ENCODE measurements at places on chromosomes 3 and 15.
A peak's percentile ranks its signal among the peaks of the same experiment; 100 is the strongest.

- DNase-seq: no peak
These were observed 93.0 kb upstream of the WNT7A start for GRCh38 chr3:13972679-13973379.

- no peak for DNase-seq
These were observed 154.9 kb downstream of the CDIN1 start for GRCh38 chr15:36734366-36734765.

DNA sequence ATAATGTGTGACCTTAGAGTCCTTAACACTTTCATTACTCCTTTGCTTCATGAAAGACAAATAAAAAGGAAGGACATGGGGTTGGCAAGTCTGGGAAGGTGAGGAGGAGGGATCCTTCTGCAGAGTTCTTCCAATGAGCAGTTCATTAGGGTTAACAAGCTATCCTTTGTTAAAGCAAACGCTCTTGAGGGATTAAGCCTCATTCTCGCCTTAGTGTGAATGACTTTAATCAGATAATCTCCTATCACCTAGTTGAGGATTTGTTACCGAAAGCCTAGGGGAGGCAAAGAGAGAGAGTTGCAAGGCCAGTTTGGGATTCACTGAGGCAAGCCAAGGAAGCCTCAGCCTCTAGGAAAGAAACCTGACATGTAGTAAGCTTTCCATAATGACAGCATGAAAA, 7.4 kb upstream of the MBNL1 start:
- no peak for DNase-seq

- no peak for DNase-seq
These were observed 17.5 kb downstream of the LMCD1 start for GRCh38 chr3:8519156-8519555.

DNA sequence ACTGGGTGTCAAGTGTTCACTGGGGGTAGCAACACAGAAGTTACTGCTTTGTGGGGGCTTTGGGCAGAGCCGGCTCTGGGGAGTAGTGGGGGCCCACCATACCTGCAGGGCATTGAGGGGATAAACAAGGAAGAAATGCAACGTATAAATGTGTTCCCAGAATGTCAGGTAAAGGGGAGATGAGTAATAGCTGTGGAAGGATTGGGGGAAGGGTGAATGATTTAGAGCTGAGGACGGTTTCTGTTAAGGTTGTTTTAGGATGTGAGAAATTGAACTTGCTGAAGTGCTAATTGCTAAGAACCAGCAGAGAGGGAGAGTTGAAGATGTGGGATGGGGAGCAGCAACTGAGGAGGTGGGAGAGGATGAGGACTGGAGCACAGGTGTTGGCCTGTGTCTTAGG, 10.7 kb downstream of the SCG5 start:
- no peak for DNase-seq

GRCh38 chr3:189171707-189172106, at the start of gene TPRG1:
TSS of gene TPRG1 (plus strand) at chr3:189171971. CDS start at chr3:189207385, 35,414 bp downstream.
- no peak for DNase-seq

- DNase-seq: no peak
These were observed 16.0 kb upstream of the KLF15 start for GRCh38 chr3:126373146-126373613.

- peak; percentile 63 for DNase-seq
These were observed 42.5 kb downstream of the MCF2L2 start for GRCh38 chr3:183385698-183386613.

- no peak for DNase-seq
These were observed 34.9 kb downstream of the PPP1R2 start for GRCh38 chr3:195508185-195508584.

DNA sequence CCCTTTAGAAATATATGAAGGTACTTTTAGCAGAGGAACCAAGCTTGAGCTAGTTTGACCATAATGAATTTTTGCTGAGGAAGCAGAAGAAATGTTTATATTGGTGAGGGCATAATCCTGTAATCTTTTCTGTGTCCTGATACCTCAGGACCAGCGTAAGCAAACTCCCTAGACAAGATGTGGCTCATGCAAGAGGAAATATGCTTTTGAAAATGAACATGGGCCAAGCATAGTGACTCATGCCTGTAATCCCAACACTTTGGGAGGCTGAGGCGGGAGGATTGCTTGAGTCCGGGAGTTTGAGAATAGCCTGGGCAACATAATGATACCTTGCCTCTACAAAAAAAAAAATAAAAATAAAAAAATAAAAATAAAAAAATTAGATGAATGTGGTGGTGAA, 78.5 kb downstream of the PPARG start:
- DNase-seq: no peak

GRCh38 chr3:24401811-24402185, 92.9 kb downstream of the THRB start:
- DNase-seq: no peak

- no peak for DNase-seq
These were observed 283.3 kb upstream of the TRIM42 start for GRCh38 chr3:140394488-140395133.

DNA sequence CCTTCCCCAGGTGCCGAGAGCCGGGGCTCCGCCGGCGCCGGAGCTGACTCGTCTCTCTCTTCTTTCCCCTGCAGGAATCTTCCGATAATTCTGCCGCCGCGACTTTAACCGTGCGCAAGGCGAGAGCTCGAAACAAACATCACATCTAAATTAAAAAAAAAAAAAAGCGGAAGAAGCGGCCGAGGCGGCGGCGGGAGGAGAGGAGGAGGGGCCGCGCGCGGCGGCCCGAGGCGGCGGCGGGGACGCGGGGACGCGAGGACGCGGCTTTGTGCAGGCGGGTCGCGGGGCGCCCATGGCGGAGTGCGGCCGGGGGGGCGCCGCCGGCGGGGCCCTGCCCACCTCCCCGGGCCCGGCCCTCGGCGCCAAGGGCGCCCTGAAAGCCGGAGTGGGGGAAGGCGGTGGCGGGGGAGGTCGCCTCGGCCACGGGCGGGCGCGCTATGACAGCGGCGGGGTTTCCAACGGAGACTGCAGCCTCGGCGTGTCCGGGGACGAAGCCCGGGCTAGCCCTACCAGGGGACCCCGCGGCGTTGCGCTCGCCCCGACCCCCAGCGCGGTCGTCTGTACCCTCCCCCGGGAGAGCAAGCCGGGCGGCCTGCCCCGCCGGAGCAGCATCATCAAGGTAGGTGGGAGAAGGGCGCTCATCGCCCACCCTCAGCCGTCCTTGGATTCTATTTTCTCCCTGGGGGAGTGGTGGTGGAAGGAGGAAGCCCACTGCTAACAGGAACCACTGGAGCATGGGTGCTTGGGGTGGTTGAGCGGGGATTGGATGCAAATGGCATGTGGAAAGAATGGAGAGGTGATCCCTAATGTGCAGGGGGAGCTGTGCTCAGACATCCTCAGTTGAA, at the start of gene PLCL2:
Gene PLCL2, plus strand, starts transcription at position 208 of the 845 bp plus-strand sequence. Its CDS starts 85 bp downstream, at position 293.
- peak; percentile 84 for DNase-seq

DNA sequence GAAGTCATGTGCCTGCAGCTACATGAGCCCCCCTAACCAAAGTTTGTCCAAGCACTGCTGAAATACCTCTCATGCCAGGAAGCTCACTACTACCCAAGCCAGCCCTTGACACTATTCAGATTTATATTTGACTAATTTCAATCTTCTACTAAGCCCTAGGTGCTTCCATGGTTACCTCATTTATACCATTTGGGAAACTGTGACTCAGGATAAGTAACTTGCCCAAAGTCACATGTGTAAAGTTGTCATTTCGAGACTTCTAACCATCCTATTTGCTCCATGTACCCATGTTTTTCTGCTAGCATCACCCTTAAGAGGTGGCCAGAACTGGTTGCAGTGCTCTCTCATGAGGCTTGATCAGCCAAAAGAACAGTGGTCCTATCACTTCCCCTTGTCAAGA, 20.7 kb upstream of the TIMP4 start:
- DNase-seq: no peak

GRCh38 chr15:39432912-39433348, 147.9 kb upstream of the THBS1 start:
- no peak for DNase-seq

DNA sequence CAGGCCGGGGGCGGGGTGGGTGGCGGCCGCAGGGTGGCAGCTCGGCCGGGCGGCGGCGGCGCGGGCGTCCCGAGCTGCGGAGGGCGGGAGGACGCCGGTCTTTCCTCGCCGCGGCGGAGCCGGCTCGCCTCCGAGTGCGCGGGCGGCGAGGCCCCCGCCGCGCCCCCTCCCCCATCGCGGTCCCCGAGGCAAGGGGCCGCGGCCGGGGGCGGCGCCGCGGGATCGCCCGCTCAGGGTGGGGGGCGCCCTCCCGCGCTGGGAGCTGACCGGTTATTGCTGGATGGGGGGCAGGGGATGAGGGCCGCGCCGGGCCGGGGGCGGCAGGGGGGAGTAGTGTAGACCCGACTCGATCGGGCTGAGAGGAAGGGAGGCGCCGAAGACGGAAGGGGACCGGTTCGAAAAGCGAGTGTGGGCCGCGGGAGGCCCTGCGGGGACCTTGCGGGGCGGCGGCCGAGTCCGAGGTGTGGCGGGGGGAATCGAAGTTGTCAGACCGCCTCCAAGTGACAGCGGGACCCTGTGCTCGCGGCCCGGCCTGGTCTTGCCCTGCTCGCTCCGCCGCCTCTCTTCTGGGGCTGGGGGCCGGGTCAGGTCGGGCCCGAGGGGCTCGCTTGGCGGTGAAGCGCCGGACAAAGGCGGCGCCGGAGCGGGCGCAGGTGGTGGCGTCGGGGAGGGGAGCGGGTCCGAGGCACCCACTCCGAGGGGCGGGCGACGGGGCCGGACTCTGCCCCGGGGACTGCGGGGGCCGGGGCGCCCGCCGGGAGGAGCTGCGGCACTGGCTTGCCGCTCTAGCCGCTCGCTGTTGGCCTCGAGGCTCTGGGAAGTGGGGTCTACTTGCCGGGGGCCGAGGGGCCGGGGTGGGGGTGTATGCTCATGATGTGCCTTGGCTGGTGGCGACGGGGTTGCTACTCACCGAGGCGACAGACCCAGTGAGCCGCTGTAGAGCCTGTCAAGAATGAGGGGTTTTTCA, 1.1 kb downstream of the BAHD1 start:
- peak; percentile 67 for DNase-seq

- DNase-seq: no peak
These were observed 14.4 kb upstream of the DCAF1 start for GRCh38 chr3:51514210-51514609.

- no peak for DNase-seq
These were observed 38.4 kb downstream of the UBP1 start for GRCh38 chr3:33401781-33402180.

DNA sequence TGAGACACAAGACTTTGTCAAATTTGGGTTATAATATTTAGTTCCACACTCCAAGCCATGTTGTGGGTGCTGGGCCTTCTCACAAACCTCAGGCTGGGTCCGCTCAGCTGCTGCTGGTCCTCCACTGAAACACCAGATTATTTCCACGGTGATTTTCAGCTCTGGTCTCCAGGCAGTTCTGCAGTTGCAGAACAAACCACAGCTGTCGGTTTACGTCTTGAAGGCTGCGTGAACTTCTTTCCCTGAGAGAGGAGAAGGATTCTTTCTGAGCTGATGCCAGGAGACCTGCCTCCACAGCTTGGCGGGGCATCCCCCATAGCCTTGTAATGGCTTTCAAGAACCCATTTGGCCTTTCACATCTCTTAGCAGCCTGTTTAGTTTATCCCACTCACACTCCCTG, 16.2 kb downstream of the GALNT15 start:
- DNase-seq: no peak

DNA sequence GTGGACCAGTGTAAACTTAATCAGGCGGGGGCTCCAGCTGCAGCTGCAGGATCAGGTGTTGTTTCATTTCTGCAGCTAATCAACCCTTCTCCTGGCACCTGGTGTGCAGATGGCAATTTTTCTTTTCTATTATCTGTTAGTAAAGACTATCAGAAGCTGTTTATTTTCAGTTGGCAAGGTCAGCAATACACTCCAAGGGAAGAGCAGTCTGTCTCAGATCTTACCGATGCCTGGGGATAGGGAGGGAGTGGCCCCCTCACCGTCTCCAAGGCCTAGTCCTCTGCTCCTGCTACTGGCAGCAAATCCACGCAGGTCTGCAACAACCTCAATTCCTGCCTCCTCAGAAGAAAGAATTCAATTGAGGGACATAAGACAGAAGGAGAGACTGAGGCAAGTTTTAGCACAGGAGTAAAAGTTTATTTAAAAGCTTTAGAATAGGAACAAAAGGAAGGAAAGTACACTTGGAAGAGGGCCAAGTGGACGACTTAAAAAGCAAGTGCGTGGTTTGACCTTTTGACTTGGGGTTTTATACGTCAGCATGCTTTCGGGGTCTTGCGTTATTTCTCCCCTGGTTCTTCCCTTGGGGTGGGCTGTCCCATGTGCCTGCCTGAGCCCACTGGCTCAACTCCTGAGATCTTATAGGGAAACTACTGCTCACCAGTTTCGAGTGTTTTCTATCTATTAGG, 9.2 kb downstream of the CCRL2 start:
- DNase-seq: no peak

DNA sequence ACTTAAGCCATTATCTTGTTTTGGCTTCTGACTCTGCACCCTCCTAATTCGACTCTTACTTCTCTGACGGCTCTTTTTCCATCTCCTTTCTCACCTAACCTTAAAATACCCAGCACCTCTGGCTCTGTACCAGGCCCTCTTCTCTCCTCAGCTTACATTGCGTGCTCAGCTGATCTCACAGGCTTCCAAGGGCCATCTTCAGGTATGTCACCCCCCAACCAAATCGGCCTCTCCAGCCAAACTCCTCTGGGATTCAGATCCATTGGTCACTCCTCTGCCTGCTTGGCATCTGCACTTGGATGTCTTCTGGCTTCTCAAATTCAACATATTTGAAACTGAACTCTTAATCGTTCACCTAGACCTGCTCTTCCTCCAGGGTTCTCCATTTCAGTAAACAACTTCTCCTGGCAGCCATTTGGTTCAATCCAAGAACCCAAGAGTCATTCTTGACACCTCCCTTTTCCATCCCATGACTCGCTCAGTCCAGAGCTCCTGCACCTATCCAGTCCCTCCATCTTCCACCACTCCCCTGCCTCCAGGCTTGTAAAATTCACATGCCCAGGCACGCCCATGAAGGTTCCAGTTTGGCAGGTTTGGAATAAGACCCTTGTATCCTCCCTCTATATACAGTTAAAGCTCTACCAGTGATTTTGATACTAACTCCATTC, 35.2 kb upstream of the SLC41A3 start:
- no peak for DNase-seq

- no peak for DNase-seq
These were observed 60.7 kb downstream of the CAPN7 start for GRCh38 chr3:15266510-15267376.

DNA sequence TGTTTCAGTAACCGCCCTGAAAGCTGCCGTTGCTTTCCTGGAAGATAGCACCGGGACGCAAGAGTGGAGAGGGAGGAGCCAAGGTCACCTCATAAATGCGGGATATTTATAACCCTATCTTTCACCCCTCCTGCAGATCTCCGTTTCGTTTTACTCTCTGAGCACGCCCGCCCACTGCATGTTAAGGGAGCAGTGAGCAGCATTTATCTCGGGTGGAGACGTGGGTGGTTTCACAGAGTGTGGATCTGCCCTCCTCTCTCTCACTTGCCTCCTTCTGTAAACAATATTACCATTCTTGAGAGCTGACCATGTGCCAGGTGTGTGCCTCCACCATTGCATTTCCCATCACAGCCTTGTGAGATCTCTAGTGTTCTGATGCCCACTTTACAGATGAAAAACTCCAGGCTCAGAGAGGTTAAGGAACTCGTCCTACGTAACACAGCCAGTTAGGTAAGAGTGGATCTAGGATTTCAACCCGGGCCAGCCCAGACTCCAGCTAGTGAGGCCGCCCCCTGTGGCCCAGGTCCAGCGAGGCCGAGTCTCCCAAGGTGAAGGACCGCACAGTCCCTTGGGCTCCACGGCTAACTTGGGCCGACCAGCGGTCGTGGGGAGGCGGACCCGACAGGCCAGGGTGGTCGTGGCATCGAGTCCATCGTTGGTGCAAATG, 16.9 kb upstream of the SEMA4B start:
- DNase-seq: peak; percentile 73
